ENCODE measurements at places on chromosomes 11 and 22.

DNA sequence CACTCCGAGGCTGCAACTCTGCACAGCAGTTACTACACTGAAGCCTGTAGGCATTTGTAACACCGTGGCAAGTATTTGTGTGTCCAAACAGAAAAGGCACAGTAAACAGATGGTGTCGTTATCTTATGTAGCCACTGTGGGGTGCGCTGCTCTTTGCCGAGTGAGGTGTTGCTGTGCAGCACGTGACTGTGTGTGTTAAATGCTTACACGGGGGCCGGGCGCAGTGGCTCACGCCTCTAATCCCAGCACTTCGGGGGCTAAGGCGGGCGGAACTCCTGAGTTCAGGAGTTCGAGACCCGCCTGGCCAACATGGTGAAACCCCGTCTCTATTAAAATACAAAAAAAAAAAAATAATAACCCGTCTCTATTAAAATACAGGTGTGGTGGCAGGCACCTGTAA lies 11.5 kb downstream of the ZBED4 start:
- DNase-seq, result no peak

- no peak for DNase-seq
Measured at GRCh38 chr22:46172522-46173110, 22.3 kb downstream of the PPARA start.

DNA sequence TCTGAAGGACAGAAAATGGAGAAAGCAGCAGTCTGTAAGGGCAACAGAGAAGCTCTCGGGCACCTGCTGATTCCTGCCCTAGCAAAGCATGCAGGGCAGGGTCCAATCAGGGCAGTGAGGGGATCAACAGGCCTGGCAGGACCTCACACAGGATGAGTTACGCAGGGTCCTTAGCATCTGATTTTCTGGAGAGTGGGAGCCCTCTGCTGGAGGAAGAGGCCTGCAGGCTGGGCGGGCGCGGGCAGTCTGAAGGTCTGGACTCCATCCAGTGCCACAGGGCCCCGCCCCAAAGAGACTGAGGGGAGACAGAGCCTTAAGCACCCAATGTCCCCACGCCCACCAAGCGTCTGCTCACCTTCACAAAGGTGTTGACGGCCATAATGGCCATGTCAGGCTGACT lies 28.9 kb downstream of the AP1B1 start:
- peak; percentile 74 for DNase-seq

GRCh38 chr11:61783717-61784505 lies 8.5 kb downstream of the TMEM258 start:
- DNase-seq, result peak; percentile 48

DNA sequence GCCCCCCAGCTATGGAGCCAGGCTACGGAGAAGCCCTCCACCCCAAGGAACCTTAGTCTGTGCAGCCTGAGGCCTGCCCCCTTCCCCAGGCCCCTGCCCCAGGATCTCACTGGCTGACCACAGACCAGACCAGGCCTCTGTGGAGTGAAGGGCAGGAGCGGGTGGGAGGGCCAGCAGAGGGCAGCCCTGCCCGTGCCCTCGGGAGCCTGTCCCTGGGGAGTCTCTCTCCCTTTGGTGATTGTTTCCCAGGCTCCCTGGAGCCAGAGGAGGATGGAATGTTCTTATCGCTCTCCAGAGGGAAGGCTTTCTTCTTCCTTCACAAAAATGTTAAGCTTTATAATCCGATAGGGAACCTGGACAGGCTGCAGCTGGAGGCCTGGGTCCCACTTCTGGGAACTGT lies 455.3 kb downstream of the SOX6 start:
- no peak for DNase-seq

DNA sequence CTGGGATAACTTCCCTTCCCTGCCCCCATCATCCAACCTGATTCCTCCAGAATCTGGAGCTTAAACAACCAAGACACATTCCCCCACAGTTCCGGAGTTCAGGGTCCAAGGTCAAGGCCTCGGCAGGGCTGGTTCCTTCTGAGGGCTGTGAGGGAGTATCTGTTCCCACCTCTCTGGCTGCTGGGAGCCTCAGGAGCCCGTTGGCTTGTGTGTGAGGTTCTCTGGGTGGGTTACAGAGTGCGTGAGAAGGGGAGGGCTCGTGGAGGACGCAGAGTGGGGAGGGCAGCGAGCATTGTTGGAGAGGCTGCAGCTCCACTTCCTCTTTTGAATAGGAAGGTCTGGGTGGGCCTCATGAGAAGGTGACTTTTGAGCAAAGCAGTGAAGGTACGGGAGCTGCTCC lies 8.5 kb downstream of the SERHL2 start:
- no peak for DNase-seq

GRCh38 chr11:68398995-68399851 lies 61.3 kb upstream of the PPP6R3 start:
- DNase-seq, result no peak

- no peak for DNase-seq
Measured at GRCh38 chr11:34588023-34588422, 32.9 kb upstream of the EHF start.

DNA sequence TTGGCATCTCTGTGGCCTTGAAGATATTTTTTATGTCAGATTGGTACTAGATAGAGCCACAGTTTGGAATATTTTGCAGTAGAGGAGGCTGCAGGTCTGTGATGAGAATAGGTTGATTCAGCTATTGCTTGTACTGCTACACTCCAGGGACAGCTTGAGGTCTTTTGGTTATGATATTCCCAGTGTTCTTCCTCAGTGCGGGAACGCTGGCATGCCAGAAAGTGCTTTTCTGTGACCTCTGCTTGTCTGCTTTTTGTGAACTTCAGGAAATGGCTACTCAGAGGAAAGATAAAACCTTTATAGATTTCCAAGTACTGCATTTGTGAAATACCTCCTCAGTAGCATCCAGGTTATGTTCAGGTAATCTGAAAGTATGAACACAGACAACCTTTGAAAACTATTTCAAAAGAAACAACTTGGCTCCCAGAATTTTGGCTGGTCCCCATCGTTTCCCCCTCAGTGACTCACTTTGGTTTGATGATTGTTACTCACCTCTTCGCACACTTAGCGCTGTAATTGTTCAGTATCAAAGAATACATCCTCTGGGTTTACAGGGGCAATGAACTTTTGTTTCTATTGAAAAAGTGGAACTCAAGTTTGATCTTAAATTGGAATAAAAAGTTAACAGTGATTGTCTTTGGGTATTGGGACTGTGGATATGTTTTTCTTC lies 191.4 kb downstream of the HIPK3 start:
- DNase-seq, result no peak

- no peak for DNase-seq
Measured at GRCh38 chr11:1177020-1177770, 19.4 kb downstream of the MUC5AC start.

DNA sequence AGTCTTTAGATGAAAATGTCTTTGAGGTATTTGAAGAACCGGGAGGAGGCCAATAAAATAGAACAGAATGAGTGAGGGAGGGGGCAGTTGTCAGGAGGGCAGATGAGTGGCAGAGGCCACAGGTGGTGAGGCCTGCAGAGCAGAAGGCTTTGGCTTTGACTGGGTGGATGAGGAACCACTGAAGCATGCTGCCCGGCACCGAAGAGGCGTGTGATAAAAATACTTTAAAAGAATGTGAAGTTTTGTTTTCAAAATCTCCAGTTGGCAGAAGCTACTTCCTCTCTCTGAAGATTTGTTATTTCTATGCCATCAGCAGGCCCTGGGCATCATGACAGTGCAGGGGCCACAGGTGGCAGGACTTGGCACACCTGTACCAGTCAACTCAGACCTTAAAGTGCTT lies 6.3 kb downstream of the MS4A12 start:
- no peak for DNase-seq

DNA sequence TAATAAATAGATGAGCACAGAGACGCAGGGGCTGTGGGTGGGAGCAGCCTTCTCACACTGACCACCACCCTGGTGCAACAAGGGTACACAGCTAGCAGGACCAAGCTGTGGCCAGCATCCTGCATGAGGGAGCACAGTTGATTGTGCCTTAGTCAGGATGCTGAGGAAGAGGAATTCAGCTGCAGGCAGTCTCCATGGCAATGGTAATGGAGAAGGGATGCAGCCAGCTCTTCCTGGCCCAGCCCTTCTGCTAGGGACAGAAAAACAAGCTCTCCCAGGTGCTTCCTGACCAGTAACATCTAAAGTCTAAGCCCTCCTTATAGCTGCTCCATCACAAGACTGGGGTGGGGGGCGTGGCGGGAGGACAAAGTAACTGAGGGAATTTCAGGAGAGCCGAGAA lies 363.5 kb downstream of the BUD13 start:
- no peak for DNase-seq

DNA sequence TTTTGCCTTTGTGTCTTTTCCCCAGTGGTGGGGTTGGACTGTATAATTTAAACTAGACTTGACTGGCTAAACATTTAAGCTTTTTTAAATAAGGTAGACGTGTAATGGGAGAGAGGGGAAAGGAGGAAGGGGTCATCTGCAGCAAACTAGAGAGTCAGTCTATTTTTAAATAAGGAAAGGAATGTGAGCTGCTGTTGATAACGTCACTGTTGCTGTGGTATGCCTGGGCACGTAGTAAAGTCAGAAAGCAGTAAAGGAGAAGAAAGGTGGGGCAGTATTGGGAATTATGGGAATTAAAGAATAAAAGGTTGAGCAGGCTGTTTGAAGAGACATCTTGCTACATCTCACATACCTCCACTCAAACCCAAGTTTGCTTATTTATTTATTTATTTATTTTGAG lies 80.4 kb upstream of the FSHB start:
- DNase-seq, result no peak

DNA sequence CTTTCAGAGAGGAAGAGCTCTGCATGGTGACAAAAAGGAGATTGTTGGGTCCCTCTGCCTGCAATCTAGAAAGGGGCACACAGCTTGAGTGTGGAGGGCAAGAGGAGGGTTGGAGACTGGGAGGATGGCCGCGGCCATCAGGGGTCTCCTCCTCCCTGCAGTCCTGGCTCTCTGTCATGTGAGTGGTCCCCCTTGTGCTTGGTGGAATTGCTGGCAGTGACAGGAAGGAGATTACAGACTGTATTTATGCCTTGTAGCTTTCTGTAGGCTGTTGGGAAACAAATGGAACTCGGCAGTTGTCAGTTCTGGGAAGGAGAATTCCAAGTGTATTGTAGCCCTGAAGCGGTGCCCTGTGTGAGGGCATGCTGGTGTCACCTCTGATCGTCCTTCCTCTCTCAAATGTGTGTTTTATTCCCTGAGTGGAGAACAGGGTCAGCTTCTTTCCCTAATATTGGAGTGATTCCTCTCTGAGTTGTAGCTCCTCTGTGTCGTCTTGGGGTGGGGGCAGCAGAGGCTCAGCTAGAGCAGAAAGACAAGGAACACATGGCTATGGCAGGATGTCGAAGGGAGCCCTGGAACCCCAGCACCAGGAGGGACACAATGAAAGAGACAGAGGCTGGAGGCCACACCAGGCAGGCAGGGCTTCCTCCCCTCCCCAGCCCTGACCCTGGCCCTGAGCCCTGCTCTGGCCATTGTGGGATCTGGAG lies 163.1 kb downstream of the PKNOX2 start:
- DNase-seq, result no peak

DNA sequence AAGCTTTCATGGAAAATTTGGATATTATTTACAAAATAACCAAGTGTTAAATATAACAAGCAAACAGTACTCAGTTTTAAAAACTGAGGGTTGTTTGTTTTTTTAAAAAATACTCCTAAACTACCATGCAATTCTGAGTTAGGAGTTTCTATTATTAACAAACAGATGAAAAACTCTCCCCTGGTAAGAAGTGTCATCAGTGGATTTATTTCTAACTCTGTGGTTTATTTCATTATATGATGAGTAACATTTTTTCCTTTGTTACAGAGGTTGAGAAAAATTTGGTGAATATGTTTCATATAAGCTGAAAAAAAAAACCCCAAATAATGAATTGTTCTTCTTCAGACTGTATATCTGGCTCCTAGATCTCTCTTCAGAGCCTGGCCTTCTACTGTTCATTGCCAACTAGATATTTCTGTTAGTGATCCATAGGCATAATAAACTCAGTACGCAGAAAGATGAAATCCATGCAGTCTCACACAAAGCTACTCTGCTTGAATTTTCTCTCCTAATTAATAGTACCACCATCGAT lies 29.4 kb upstream of the PDE3B start:
- DNase-seq, result no peak

- no peak for DNase-seq
Measured at GRCh38 chr11:107691000-107691750, 20.7 kb downstream of the SLN start.

GRCh38 chr11:93907901-93908300 lies 57.5 kb upstream of the VSTM5 start:
- DNase-seq, result no peak

GRCh38 chr11:69066122-69067112 lies 17.7 kb downstream of the TPCN2 start:
- no peak for DNase-seq

- peak; percentile 19 for DNase-seq
Measured at GRCh38 chr11:71946144-71946571, 17.3 kb downstream of the RNF121 start.

- peak; percentile 71 for DNase-seq
Measured at GRCh38 chr22:20238901-20239675, 29.0 kb downstream of the RTN4R start.

DNA sequence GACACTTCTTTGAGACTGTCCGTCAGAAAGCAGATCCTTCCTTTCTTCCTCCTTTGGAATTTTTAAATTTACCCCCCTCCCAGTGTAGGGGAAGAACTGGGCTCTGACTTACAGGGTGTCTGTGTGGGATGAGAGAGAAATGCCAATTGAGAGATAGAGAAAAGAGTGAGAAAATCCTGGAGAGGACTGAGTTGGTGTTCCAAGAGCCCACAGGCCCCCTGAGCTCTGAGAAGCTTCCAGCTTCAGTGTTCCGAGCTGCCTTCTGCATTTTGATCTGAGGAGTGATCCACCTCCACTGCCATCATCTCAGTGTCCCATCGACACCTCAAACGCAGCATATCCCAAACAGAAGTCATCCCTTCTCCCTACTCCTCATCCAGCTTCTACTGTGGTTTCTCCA lies 70.7 kb upstream of the GRK3 start:
- DNase-seq, result no peak

- DNase-seq, result no peak
Measured at GRCh38 chr11:89633135-89633705, 76.9 kb upstream of the TRIM77 start.

- DNase-seq, result no peak
Measured at GRCh38 chr11:109264128-109264527, 157.9 kb upstream of the C11orf87 start.

- no peak for DNase-seq
Measured at GRCh38 chr22:30574095-30574981, at the start of gene GAL3ST1. Gene GAL3ST1, minus strand, starts transcription at chr22:30574665. Its CDS starts 17,273 bp downstream, at chr22:30557392.

DNA sequence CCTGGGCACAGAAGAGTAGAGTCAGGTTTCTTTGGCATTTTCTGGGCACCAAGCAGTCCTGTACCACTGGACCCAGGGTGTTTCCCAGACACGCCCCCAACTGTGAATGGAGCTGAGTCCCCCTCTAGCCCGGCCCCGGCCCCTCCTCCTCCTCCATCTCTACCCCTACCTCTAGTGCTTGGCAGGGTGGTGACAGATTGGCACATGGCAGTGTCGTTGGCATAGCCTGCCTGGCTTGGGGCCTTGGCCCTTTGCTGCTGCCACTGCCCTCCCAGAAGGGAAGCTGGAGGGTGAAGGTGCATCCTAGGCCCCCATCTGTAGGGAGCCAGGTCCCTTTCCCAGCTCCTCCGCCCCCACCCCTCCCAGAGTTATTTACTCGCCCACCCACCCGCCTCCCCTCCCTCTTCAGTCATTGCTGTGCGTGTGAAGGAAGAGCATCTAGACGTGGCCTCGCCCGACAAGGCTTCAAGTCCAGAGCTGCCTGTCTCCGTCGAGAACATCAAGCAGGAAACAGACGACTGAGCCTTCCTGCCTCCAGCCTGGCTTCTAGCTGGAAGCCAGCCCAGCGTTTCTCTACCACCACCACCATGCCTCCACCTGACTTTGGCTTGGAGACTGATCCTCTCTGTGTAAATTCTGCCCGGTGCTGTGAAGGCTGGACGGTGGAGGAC lies 10.9 kb downstream of the CHADL start:
- no peak for DNase-seq

- no peak for DNase-seq
Measured at GRCh38 chr11:46090375-46090774, 30.9 kb downstream of the PHF21A start.
